ENCODE measurements at places on chromosomes 1 and 21. TPM values are rescaled to one million over a fixed set of nuclear protein-coding genes. Genes with fewer than 3 reads are reported as not detected.

The SH2D5 gene
- 1.8 TPM for total RNA-seq

The PLEKHN1 gene
- 0.88 TPM for total RNA-seq

The ZC3H12A gene
- total RNA-seq = 13.0 TPM

The PADI3 gene
- not detected for total RNA-seq

The LEFTY2 gene
- total RNA-seq = not detected

The FCRL3 gene
- total RNA-seq = not detected

The KPNA6 gene
- total RNA-seq = 64.8 TPM

The DDAH1 gene
- total RNA-seq = 89.6 TPM

The HSPG2 gene
- 265 TPM for total RNA-seq

The CNIH3 gene
- 3.6 TPM for total RNA-seq

The AGL gene
- 17.7 TPM for total RNA-seq

The CYP4A22 gene
- total RNA-seq = not detected

The DNALI1 gene
- total RNA-seq = 6.5 TPM

The OR14K1 gene
- 0.36 TPM for total RNA-seq

The KLF17 gene
- total RNA-seq = 0.36 TPM

The LYPD8 gene
- total RNA-seq = not detected

The RUSC1 gene
- 15.6 TPM for total RNA-seq

The FAM78B gene
- total RNA-seq = 0.29 TPM

The GSTM2 gene
- 14.8 TPM for total RNA-seq

The GPR157 gene
- 5.4 TPM for total RNA-seq

The SLC16A4 gene
- 76.0 TPM for total RNA-seq

The S100A7A gene
- total RNA-seq = not detected

The ROR1 gene
- 46.9 TPM for total RNA-seq

The C1orf141 gene
- not detected for total RNA-seq

The S100A2 gene
- 1.8 TPM for total RNA-seq
